ENCODE measurements at places on chromosomes 11 and 22.

GRCh38 chr11:587978-588380, 11.7 kb downstream of the PHRF1 start:
- peak; percentile 49 for DNase-seq

GRCh38 chr11:65126624-65127274, 4.6 kb downstream of the MRPL49 start:
- DNase-seq: no peak

GRCh38 chr11:35927104-35927503, 16.8 kb upstream of the LDLRAD3 start:
- no peak for DNase-seq

- DNase-seq: no peak
These were observed 33.8 kb upstream of the FBLN1 start for GRCh38 chr22:45468872-45469271.

DNA sequence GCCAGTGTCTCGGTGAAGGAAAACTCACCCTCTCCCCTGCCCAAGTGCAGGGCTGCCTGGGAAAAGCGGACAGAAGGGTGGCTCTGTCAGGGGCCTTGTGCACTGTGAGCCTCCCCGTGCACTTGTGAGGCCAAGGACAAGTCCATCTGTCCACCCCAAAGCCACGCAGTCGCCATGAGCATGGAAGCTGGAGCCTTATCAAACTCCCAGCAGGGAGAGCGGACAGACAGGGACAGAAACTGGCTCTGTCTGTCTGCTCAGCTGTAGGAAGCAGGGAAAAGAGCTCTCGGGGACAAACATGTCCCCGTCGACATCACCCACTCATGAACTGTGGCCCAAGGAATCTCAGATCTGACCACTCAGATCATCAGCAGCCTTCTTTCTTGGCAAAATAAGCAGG, 1385.4 kb downstream of the TBC1D22A start:
- no peak for DNase-seq

GRCh38 chr11:70901951-70902521, 350.3 kb downstream of the SHANK2 start:
- no peak for DNase-seq

GRCh38 chr22:49487950-49488349, 339.7 kb downstream of the BRD1 start:
- no peak for DNase-seq

GRCh38 chr11:57920971-57921370, 102.7 kb upstream of the OR9Q1 start:
- no peak for DNase-seq

- no peak for DNase-seq
These were observed 16.4 kb upstream of the RFPL3 start for GRCh38 chr22:32341122-32341740.

DNA sequence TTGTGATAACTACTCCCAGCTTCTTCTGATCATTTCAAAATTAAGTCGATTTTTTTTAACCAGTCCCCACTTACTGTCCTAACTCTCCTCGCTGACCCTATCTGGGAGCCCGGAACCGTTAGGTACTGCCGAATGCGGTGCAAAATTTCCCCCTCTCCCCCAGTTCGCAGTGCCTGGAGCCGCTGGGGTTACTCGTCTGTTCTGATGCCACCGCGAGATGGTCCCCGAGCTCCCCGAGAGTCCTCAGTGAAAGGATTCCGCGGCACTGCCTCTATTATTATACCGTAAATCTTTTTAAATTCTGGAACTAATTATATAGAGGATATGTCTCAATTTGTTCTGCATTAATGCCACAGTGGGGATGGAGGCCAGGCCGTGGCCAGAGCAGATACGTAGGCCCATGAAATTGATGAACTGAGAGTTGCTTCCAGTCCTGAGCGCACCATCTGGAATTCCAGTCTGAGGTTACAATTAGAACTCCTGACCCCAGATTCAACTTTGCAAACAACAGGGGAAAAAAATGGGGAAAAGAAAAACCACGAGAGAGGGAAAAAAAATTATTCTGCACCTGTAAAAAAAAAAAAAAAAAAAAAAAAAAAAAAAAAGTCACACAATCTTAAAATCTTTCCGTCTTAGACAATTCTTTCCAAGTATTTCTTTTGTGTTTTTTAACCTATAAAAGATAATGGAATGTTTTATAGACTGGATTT, 4.3 kb upstream of the WT1 start:
- no peak for DNase-seq

DNA sequence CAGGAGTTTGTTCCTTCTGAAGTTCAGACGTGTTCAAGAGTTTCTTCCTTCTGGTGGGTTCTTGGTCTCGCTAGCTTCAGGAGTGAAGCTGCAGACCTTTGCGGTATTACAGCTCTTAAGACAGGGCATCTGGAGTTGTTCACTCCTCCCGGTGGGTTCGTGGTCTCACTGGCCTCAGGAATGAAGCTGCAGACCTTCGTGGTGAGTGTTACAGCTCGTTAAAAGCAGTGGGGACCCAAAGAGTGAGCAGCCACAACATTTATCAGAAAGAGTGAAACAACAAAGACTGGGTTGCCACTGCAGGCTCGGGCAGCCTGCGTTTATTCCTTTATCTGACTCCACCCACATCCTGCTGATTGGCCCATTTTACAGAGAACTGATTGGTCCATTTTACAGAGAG, 373.1 kb downstream of the ETS1 start:
- no peak for DNase-seq

DNA sequence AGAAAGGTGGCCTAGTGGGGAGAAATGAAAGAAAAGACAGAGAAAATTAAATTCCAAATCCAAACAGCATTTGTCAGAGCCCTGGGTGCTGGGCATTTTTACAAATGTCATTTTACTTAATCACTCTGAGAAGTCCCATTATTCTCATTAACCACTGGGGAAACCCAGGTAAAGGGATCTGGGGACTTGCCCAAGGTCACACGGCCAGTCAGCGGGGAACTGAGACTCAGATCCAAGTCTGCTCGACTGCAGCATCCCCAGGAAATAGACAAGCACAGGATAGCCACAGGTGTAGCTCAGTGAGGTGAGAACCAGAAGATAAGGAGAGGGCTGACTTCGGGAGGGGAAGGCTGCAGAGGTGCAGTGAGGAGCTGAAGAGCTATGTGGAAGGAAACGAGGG, 7.9 kb downstream of the NRXN2 start:
- no peak for DNase-seq

DNA sequence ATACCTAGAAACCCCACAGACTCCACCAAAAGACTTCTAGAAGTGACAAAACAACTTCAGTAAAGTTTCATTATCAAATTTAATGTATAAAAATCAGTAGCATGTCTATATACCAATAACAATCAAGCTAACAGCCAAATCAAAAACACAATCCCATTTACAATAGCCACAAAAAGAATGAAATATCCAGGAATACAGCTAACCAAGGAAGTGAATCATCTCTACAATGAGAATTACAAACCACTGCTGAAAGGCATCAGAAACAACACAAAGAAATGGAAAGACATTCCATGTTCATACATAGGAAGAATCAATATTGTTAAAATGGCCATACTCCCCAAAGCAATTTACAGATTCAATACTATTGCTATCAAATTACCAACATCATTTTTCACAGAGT, 46.0 kb downstream of the PRCP start:
- DNase-seq: no peak

DNA sequence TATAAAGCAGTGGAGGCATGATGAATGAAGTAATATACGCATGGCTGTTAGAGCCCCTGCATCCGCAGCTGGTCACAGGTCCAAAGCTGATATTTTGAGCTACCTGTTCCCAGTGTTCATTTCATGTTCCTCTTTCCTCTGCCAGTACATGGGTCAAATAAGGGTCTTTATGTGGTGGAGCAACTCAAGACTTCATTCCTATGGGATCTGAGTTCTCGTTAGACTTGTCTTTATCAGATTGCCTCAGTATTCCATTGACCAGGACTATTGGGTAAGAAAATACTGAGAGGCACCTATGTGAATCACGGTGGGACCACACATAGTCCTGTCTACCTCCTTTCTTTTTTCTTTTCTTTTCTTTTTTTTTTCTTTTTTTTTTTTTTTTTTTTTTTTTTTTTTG, 25.2 kb downstream of the NCF4 start:
- DNase-seq: no peak

GRCh38 chr11:11622340-11622706, 518 bp upstream of the GALNT18 start:
- no peak for DNase-seq

DNA sequence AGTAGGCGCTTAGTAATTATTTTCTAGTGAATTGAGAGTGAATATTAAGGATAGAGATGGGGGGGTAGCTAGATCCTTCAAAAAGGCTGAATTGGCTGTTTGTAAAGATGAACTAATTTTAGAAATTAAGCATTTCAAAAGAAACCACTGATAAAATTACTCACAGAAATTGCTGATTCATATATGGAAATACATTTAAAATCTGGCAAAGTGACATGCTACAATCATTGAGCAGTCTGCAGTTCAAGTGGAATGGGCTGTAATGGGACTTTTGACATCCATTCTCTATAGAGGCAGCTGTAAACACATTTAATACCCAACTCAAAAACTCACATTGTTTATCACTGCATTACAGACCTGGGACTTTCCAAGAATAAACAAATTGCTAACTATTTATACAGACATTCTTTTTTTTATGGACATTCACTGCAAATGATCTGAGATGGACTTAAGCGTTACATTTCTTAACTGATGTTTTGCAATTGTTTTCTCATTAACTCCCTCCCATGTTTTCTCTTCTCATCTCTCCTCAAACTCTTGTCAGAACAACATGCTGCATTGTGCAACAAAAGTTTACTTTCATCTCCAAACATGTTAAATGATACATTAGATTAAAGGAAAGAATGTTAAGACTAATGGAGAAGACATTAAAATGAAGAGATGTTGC, 42.1 kb upstream of the MMP7 start:
- DNase-seq: no peak

GRCh38 chr22:42624551-42625106, 9.9 kb upstream of the POLDIP3 start:
- no peak for DNase-seq

DNA sequence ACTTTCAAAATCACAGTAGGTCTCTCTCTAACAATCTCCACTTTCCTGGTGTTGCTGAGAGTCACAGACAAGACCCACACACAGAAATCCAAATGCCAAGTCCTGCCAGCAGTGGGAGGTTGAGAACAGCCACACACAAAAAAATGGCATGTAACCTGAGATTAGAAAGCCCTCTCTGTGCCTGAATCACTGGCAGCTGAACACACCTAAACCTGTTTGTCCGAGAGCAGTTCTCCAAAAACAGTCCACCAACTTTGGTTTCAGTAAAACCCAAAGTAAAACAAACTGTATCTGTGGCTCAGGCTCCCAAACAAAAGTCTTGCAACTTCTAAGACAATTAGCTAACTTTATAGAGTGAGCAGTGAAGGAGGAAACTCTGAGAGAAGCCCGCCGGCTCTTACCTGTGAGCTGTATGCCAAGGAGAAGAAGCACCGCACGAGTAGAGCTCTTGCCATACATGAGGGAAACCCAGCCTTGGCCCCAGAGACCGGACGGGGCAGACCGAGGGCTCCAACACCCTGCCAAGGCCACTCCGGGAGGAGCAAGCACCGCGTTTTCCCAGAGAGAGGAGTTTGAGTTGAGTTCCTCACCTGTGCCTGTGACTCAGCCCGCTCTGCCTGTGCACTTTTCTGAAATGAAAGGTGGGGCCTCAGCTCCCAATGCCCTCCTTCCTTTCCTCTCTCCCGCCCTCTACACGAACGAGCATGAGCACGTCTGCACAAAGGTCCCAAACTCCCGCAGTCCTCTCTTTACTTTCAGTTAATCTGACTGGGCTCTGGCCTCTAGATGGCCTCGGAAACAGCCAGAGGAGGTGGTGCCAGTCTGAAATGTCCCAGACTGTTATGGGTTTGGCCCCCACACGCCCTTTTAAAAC, at the start of gene MPZL2:
Gene MPZL2, minus strand, starts transcription at position 603 of the 874 bp plus-strand sequence. Its CDS starts 144 bp downstream, at position 459.
- DNase-seq: no peak

GRCh38 chr11:70437111-70437784, 38.9 kb downstream of the CTTN start:
- no peak for DNase-seq

DNA sequence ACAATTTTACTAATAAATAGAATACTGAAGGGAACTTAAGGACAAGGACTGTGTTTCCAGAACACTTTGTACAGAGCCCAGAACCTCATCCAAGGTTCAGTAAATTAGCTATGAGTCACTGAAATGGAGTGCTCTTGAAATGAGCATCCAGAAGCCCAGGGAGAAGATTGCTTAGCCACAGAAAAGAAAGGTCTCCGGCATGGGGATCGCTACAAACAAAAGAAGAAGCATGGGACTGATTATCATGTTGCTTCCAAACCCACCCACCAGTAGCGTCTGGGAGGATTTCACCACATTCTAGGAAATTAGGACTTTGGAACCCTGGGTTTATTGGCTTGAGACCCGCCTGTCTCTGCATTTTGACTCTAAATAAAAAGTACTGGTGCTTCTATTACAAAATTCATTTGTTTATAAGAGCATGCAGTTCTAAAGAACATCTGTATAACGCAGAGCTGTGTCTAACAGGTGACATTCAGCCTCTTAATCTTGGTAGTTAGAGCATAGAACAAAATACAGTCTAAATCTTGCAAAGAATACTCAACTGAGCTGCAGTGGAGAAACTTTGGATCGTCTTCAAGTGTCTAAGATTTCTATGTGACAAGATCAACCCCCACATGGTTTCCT, 35.9 kb upstream of the SESN3 start:
- no peak for DNase-seq

GRCh38 chr11:86141727-86142126, 72.8 kb upstream of the PICALM start:
- DNase-seq: no peak

DNA sequence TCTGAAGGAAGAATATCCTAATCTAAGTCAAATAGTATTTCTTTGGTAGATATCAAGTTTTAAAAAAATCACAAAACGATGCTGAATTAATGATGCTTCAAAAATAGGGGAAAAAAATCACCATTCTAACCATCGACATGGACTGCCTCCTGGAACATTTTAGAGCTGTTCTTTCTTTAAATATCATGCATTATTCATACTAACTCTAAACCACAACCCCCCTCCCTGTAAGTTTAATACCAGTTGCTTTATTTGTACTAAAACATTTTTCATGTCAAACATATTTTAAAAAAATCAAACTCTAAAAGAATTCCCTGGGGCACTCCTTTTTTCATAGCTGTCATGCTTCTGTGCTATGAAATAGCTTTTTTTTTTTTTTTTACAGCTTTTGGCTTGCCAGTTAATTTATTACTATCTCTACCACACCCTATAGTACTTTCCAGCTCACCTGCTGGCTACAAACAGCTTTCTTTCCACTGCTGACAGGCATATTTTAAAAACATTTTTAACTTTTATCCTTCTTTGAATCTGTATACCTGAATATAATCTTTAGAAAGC, 256.9 kb downstream of the SOX6 start:
- no peak for DNase-seq

- DNase-seq: no peak
These were observed 69.2 kb downstream of the PACSIN2 start for GRCh38 chr22:42945736-42946135.

DNA sequence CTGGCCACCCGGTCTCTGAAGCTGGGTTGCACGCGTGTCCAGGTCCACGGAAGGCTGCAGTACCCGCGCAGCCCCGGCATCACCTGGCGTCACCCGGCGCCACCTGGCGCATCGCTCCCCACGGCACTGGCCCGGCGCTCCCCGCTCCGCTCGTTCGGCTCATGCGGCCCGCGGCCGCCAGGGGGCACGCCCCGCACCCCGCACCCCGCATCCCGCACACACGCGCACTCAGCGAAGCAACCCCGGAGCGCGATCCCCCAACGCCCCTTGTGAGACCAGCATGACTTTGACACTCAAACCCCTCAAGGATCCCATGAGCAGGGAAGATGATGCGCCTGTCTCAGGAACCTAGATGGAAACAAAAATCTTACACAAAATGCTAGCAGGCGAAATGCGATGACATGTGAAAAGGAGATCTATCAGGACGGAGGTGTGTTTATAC, 11.9 kb downstream of the B3GNT6 start:
- peak; percentile 51 for DNase-seq
